ENCODE measurements at places on chromosomes 4 and X. TPM values are rescaled to one million over a fixed set of nuclear protein-coding genes. Genes with fewer than 3 reads are reported as not detected.

LIAS gene
- total RNA-seq: 12.2 TPM

EDNRA gene
- not detected for total RNA-seq

GPR78 gene
- total RNA-seq: not detected

NSUN7 gene
- total RNA-seq: 0.59 TPM

GATA1 gene
- total RNA-seq: 0.67 TPM

GPR143 gene
- total RNA-seq: not detected

IL1RAPL2 gene
- not detected for total RNA-seq

CXCL5 gene
- total RNA-seq: 0.59 TPM

RHOXF2 gene
- not detected for total RNA-seq

HSD17B13 gene
- 0.52 TPM for total RNA-seq

ADAMTS3 gene
- total RNA-seq: not detected

CFP gene
- total RNA-seq: 13.9 TPM

IQSEC2 gene
- 0.39 TPM for total RNA-seq

NPNT gene
- not detected for total RNA-seq

SPANXN5 gene
- total RNA-seq: not detected

Measured in CD4-positive, CD25-positive, alpha-beta regulatory T cell (primary cell).